Effector CD4-positive, alpha-beta T cell (primary cell): ENCODE measurements at places on chromosomes 1 and 21.

GRCh38 chr1:180213401-180214170 lies 16.5 kb upstream of the LHX4 start:
- DNase-seq = no peak

- DNase-seq = no peak
Measured at GRCh38 chr1:51946300-51946699, 44.2 kb downstream of the RAB3B start.

DNA sequence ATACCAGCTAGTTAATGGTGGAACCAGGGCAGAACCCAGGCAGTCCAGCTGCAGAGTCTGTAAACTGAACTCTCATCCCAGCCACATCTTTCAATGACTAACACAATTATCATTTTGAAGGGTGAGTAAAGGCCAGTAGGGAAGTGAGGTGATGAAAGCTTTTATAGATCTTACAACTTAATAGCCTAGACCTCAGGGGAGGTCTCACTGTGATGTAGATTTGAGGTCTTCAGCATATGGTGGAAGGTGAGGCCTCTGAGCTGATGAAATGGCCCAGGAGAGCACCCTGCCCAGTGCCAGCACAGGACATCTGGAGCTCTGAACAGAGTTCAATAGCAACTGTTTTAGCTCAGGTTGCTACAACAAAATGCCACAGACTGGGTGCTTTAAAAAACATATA lies 44.8 kb upstream of the POU2F1 start:
- DNase-seq = no peak

DNA sequence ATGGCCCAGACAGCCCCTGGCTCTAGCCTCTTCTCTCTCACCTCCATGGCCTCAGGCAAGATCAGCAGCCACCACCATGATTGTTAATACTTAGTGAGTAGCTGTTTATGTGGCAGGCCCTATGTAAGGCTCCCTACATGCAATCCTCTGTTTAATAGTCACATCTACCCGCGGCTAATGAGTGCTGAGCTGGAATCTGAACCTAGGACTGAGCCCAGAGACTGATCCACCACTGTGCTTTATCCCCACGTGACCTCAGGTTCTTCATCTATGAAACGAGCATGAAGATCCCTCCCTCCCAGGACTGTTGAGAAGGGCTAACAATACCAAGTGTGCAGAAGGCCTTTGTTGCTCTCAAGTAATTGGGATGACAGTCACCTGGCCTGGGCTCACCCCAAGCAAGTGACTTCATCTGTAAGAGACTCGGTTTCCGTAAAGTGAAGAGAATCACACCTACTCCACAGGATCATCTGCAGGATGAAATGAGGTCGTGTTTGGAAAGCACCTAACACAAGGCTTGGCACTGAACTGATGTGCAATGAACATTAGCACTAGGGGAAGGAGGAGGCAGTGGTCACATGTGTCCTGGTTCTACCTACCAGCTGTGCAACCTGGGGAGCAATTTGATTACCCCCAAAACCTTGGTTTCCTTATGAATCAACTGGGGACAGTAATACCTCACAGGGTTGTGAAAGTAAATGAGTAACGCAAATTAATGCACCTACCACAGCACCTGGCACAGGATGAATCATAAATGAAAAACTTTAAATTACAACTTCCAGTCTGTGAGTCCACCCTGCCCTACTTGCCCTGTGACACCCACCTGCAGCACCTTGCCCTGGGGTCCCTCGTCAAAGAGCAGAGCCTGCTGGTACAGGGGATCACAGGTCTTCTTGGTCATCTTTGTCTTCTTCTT lies 37.2 kb downstream of the RIMS3 start:
- no peak for DNase-seq

- no peak for DNase-seq
Measured at GRCh38 chr1:109521002-109521951, 11.8 kb upstream of the AMIGO1 start.

- DNase-seq = no peak
Measured at GRCh38 chr1:245493029-245493428, 338.2 kb downstream of the KIF26B start.

DNA sequence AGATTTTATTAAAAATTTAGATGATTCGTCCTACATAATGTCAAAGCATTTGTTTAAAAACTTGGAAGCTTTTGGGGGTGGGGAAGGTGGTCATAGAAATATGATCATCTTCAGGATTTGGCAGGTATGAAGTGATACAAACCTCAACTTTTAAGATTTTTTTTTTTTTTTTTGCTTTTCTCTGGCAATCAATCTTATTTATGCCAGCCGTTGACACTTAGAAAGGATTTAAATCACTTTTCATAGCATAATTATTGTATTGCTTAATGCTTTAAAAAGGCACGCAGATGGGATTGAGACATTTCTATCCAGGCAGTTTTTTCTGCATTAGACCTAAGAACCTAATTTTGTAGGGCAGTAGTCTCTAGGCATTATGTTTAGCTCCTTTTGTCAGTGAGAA lies 19.7 kb downstream of the MRPS6 start:
- no peak for DNase-seq

- DNase-seq = no peak
Measured at GRCh38 chr1:101915597-101915996, 81.1 kb downstream of the OLFM3 start.

DNA sequence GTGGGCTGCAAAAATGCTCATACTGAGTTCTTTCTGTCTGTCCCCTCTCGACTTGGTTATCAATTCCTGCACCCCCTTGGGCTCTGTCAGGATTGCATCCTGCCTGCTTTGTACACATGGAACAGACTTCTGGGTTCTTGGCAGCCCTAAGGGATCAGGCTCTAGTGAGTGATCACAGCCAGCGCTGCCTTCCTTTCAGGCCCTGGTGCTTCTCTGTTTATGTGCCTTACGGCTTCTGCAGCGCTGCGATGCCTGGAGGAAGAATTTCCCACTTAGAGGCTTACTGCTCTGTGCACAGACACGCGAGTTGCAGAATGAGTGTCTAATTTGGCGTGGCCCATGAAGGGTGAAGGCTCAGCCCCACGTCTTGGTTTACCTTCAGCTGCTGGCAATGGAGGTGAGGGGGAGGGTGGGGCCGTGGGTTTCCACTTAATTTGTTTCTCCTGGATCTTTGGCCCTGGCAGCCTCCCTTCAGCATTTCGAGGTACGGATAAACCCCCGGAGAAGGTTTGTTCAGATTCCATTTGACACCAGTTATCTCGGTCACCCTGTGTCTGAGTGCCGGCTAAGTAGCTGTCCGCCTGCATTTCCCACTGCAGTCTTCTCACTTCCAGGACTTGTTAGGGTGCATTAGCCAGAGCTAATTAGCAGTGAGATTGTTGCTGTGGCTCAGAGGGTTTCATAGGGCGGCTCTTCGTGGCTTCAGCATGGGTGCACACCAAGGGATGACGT lies 227.3 kb downstream of the DYRK1A start:
- DNase-seq = no peak

- no peak for DNase-seq
Measured at GRCh38 chr21:45829668-45830067, 151.9 kb upstream of the COL6A1 start.

- DNase-seq = no peak
Measured at GRCh38 chr1:220235462-220235861, 36.8 kb downstream of the RAB3GAP2 start.
